ENCODE measurements at places on chromosomes 13 and 19. TPM values are rescaled to one million over a fixed set of nuclear protein-coding genes. Genes with fewer than 3 reads are reported as not detected.

- DNase-seq: peak; percentile 64
Observed at GRCh38 chr19:42529248-42529764, 1.0 kb upstream of the CEACAM1 start.

WDR87 gene
- not detected for total RNA-seq

RNF113B gene
- not detected for total RNA-seq

DNA sequence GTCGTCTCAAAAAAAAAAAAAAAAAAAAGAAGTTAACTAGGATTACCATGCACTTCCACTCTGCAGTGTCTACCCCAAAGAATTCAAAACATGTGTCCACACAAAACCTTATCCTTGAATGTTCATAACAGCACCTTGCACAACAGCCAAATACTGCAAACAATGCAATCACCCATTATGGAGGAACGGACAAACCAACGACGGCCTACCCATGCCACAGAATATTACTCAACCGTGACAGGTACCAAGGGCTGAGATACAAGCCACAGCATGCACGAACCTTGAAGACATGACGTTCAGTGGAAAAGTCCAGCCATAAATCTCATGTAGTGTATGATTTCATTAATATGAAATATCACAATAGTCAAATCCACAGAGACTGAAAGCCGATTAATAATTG, 3.0 kb upstream of the SHISA7 start:
- peak; percentile 67 for DNase-seq

GRCh38 chr13:113877149-113877990, 13.5 kb upstream of the GAS6 start:
- DNase-seq: peak; percentile 28

DNA sequence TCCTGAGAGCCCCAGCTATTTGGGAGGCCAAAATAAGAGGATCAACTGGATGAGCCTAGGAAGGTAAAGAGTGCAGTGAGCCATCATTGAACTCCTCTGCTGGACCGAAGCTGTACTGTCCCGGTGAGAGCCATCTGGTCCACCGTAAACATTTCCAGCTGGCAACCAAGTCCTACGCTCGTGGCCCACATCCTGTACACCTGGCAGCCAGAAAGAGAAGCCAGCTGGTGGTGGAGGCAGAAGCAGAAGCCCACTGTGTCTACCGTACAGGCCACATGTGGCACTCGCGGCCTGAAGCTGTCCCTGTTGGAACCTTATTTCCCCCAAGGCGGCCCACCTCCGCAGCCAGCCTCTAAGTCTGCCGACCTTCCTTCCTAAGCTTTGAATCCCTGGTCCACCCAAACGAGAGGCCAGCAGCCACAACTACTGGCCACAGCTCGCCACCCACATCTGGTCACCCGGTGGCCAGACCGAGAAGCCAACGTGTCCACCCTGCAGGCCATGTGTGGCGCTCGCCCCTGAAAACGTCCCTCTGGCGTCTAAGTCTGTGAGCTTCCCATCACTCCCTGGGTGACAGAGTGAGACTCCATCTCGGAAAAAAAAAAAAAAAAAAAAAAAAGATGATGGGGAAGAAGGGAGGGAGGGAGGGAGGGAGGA, 14.2 kb upstream of the ZNF91 start:
- no peak for DNase-seq

DNA sequence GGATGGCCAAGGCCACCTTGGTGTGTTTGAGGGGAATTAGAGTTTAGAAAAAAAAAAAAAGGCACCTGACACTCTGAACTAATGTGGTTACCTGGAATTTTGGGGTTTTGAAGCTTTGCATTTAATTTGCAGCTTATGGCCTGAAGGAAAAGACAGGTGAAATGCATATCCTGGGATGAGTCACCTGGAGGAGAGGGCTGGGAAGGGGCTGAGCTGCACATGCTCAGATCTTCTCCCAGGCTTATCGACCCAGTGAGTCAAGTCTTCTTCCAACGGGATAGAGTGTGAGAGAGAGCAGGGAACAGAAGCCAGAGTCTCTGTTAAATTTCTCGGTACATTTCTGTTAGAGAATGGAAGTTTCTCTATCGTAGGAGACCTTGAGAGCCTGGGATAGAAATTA, 29.7 kb upstream of the ALOX5AP start:
- DNase-seq: no peak

Measured in ureter (tissue), 1 donor.